Activated naive CD8-positive, alpha-beta T cell treated with anti-CD3 and anti-CD28 coated beads for 36 hours (primary cell): ENCODE measurements at places on chromosomes 11 and 22.

GRCh38 chr22:49395617-49396016 lies 432.1 kb downstream of the BRD1 start:
- no peak for DNase-seq

GRCh38 chr11:77828926-77829325 lies 8.0 kb downstream of the AAMDC start:
- DNase-seq, result no peak

DNA sequence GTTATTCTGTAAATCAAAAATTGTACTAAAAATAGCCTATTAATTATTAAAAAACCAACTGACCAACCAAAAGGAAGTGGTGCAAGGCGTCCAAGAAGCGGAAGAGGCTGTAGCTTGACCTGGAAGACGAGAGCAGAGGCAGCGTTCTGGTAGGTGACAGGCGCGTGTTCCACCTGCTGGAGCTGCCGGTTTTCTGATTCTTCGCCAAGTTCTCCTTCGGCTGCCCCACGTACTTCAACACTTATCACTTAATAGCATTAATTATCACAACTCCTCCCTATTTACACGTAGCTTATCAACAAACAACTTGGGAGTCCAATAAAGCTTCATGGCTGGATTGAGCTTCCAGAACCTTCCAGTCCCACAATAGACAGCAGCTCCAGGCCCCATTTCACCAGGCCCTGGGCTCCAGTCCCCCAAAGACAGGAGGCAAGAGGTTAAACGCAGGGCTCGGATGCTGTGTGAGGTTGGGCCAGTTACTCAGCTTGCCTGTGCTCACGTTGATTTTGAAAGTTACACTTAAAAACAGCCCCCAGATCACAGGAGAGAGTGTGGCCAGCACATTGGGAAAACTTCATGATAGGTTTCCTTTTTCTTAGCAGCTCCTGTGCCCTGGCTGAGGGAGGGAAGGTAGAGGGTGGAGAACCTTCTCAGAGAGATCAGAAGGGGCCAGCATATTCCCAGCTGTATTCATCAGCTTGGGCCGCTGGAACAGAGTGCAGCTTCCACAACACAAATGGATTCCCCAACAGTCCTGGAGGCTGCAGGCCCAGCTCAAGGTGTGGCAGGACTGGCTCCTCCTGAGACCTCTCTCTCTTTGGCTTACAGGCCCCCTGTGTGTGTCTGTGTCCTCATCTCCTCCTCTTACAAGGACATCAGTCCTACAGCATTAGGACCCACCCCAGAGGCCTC lies 54.2 kb upstream of the FGF3 start:
- no peak for DNase-seq

DNA sequence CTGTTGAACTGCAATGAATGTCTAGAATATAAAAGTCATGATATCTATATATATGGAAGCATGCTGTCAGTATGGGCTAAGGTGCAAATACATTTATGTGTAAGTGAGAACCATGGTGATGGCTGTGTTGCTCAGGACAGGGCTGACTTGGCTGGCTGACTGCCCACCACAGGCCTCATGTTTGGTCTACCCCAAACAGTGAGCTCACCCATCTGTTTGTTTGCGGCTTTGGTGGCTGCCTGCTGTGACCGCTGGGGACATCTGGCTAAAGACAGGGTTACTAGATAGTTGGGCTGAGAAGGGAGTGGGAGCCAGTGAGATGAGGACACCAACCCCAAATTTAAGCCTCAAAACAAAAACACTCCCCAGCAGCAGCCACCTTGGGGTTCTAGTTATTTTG lies 6.3 kb downstream of the CD44 start:
- DNase-seq, result peak; percentile 61

DNA sequence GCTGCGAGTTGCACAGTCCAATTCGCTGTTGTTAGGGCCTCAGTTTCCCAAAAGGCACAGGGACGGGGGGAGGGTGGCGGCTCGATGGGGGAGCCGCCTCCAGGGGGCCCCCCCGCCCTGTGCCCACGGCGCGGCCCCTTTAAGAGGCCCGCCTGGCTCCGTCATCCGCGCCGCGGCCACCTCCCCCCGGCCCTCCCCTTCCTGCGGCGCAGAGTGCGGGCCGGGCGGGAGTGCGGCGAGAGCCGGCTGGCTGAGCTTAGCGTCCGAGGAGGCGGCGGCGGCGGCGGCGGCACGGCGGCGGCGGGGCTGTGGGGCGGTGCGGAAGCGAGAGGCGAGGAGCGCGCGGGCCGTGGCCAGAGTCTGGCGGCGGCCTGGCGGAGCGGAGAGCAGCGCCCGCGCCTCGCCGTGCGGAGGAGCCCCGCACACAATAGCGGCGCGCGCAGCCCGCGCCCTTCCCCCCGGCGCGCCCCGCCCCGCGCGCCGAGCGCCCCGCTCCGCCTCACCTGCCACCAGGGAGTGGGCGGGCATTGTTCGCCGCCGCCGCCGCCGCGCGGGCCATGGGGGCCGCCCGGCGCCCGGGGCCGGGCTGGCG lies at the start of gene BCR:
Gene BCR, plus strand, starts transcription at position 209 of the 592 bp plus-strand sequence. CDS start 452 bp downstream, outside the sequence.
- DNase-seq, result peak; percentile 61

- DNase-seq, result no peak
These were observed 14.7 kb downstream of the DEPDC5 start for GRCh38 chr22:31768422-31769059.

- DNase-seq, result peak; percentile 69
These were observed 8.2 kb downstream of the PDGFB start for GRCh38 chr22:39236321-39237317.

GRCh38 chr11:80365076-80365725 lies 924.4 kb upstream of the TENM4 start:
- DNase-seq, result no peak

GRCh38 chr11:57512646-57513451 lies 2.7 kb downstream of the SLC43A1 start:
- DNase-seq, result no peak

DNA sequence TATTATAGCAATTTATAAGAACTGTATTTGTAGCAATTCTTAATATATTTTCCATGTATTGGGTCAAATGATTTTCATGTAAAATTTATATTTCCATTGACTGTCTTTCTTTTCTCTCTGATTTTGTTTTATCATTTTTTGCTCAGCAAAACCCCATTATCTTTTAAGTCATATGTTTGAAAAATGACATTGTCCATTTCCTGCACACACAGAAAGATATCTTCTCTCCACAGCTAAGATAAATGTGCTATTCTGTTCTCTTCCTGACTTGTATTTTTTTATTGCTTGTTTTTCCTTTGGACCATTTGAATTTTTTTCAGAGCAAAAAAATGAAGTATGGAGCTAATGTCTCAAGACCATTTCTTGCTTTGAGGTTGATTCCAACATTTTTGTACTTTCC lies 6.3 kb upstream of the LRRC55 start:
- no peak for DNase-seq

DNA sequence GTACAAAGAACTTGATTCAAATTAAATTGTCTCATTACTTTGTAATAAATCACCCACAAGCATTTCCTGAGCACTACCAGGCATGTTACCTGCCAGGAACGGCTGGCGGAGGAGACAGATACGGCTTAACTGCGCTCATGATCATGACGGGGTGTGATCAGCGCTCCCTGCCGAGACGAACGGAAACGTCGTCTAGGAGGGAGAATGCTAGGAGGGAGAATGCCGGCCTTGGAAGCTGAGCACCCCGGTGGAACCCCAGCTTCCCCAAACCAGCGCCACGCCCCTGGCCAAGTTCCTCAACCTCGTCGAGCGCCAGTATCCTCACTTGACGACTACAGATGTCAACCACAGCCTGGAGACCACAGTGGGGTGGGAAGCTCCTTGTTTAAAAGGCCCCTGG lies 272.8 kb downstream of the CTTN start:
- no peak for DNase-seq

DNA sequence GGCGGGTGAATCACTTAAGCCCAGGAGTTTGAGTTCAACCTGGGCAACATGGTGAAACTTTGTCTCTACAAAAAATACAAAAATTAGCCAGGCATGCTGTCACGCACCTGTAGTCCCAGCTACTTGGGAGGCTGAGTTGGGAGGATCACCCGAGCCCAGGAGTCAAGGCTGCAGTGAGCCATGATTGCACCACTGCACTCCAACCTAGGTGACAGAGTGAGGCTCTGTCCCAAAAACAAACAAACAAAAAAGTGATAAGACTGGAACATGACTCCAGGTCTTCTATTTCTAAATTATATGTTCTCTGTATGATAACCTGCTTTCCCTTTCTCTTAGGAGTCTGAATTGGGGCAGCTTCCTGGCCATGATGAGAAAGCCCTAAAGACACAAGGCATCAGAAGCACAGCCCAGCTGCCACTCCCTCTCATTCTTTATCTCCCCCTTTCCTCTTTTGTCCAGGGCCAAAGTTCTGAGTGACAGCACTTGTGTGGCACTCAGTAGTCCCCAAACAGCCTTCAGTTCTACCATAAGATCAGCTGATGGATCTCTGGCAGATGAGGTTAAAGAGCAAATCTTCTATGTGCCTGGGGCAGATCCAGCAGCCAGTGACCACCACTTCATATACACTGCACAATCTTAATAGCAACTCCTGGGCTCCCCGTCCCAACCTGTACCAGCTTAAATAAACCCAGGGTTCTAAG lies 136.0 kb downstream of the C11orf58 start:
- no peak for DNase-seq

DNA sequence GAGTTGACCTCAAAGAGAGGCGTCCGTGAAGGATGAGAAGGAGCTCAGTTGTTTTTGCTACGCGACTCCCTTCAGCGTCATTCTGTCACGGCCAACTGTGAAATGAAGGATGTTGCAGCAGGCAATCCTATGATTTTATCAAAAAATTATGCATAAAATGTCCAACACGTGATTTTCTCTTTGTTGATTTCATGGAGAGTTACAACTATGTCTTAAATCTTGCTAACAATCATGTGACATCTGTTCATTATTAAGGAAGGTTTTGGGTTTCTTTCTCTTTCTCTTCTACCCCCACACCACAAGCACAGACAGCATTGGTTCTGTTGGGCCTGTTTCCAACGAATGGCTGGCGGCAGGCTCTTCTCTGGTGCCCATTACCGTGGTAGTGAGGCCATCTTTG lies 3.7 kb downstream of the KRTAP5-4 start:
- no peak for DNase-seq

- DNase-seq, result no peak
These were observed 802.0 kb downstream of the DLG2 start for GRCh38 chr11:84825106-84825660.

DNA sequence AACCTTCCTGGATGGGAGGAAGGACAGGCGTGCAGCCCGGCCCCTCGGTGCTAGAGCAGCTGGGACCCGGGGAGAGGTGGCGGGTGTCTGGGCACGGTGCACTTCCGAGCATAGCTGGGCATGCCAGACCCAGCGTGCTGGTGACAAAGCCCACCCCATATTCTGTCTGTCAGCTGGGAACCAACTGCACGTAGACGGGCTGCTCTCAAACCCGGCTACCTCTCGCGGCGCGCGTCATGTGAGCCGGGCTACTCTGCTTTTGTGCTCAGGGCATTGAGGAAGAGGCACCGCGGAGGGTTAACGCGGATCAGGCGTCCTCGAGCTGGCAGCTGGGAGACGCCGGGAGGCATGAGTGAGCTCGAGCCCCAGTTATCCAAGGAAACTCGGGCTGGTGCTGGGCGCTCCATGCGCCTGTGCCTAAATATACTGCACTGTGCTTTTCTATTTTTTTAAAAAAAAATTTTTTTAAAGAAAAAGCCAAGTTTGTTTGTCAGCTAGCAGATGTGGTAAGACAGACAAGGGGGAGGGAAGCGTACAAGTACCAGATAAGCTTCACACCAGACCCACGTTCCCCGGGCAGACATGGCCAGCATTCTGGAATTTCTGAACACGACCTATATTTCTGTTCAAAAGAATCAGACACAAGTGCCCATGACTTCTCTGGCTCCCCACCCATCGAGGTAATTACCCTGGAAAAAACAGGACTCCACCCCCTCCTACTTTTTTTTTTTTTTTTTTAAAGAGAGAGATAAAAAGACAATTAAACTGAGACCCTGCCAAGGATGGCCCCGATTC lies 425.6 kb downstream of the SHANK2 start:
- DNase-seq, result no peak

DNA sequence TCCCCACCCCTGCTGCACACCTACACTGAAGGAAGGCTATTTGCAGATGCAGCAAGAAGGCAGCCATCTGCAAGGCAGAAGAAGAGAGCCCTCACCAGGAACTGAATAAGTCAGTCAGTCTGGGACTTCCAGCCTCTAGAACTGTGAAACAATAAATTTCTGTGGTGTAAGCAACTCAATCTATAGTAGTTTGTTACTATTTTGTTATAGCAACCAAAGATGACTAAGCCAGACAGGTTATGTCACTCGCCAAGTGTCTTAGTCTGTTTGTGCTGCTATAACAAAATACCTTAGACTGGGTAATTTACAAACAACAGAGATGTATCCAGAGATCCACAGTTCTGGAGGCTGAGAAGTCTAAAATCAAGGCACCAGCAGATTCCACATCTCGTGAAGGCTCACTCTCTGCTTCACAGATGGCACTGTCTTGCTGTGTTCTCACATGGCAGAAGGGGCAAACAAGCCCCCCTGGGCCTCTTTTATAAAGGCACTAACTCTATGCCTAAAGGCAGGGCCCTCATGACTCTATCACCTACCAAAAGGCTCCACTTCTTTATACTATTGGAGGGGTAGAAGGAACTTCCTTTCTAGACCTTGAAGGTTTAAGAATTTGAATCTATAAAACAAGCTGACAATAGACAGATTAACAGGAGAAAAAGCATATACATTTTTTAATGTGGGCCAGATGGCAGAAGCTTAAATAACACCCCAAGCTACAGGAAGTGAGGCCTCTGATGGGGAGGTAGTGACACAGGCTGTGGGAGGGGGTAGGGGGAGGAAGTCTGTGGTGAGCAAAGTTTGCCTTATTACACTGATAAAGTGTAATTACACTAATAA lies 12.3 kb downstream of the APOL6 start:
- DNase-seq, result peak; percentile 27

DNA sequence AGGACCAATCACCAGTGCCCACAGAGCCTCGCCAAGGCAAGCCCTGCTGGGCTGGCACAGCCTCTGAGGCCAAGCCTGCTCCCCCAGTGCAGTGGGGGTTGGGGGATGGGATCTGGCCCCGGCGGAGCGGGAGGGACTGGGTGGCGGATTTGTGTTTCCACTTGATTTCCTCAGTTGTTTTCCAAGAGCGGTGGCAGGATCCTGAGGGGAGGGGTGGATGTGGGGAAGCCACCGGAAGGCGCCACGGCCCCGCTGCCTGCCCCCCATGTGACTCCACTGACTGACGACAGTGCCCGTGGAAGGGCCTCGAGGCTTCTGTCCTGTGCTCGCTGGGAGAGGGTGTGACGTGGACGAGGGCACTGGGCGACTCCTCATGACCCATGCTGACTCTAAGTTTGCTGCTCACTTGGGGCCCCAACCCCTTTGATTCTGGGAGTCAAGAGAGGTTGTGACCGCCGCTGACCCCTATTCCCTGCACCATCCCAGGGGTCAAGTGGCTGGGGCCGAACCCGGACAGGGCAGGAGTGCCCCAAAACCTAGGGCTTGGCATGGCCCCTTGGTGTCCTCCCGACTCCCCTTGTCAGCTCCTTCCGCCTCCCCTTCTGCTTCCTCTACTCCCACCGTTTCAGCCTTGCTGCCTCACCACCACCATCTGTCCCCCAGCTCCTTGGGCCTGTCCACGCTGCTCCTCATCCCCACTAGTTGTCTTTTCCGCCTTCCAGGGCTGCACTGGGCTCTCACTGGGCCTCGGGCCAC lies 23.5 kb upstream of the PICK1 start:
- no peak for DNase-seq
